ENCODE measurements at places on chromosomes 16 and 17.
A peak's percentile ranks its signal among the peaks of the same experiment; 100 is the strongest.

DNA sequence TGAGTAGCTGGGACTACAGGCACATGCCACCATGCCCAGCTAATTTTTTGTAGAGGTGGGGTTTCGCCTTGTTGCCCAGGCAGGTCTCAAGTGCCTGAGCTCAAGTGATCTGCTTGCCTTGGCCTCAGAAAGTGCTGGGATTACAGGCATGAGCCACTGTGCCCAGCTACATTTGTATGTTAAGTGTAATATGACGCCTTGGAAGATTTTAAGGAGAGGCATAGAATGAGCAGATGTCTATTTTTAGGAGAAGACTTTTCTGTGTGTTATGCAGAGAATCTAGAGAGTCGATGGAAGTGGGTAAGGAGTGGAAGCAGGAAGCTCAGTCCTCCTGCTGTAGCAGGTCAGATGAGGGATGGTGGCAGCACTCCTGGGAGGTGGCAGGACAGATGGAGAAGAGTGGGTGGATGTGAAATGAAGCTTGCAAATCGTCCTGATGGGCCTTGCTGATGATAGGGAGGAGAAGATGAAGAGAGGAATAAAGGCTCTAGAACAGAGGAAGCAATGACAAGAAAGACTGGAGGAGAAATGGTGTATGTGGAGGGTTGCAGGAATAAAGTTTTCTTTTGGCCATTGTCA is 125.3 kb downstream of the SHISA6 start:
- no peak for DNase-seq

GRCh38 chr17:63930951-63931575 is 1.1 kb downstream of the CD79B start:
- peak; percentile 39 for DNase-seq

DNA sequence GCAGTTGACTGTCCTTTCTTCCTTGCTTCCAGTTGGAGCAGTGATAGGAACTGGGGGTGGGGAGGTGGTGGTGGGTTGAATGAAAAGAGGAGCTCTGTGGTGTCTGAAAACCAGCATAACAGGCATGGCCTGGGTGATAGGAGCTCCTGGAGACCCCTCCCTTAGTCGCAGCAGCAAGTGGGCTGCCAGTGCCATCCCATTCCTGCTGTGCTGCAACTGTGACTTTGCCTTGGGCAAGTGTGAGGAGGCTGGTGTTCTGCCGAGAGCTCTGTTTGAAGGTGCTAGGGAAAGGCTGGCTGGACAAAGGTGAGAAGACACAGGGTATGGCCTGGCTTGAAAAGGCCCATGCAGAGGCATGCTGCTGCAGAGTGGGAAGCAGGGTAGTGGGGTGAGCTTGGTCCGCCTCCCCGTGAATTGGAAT is 2.7 kb upstream of the CDK5R1 start:
- no peak for DNase-seq

DNA sequence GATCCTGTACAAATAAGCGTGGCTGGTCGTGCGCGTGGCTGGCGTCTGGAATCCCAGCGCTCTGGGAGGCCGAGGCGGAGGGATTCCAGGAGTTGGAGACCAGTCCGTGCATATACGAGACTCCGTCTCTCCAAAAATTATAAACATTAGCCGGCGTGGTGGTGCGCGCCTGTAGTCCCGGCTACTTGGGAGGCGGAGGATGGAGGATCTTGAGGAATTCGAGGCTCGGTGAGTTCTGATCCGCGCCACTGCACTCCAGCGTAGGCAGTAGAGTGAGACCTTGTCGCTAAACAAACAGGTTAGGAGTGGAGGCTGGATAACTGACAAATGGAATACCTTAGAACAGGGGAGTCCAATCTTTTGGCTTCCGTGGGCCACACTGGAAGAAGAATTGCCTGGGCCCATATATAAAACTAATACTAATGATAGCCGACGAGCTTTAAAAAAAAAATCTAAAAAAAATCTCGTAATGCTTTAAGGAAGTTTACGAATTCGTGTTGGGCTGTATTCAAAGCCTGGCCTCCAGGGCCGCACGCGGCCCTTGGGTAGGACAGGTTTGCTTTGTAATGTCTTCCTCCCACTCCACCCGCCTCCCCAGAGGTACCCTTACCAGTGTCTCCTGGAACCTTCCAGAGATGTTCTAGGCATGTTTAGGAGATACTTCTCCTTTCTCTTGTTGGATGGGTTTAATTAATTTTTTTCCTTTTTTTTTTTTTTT is 909 bp upstream of the RSL1D1 start:
- no peak for DNase-seq

- peak; percentile 9 for DNase-seq
Observed at GRCh38 chr17:77959126-77959925, 823 bp downstream of the TNRC6C start.

DNA sequence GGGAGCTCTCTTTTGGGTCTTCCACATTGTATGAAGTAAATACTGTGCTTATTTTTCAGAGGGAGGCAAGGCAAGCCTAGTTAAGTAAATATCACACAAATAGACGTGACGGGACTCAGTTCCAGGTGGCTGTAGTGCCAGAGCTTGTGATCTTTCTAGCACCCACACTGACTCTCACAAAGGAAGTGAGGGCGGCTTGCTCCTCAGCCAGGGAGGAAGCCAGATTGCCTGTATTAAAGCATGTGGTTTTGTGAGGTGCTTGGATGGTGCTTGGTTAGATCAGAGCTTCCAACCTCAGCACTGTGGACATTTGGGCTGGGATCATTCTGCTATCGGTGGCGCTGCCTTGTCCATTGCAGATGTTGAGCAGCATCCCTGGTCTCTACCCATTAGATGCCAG is 80.1 kb downstream of the VAT1L start:
- DNase-seq: no peak

DNA sequence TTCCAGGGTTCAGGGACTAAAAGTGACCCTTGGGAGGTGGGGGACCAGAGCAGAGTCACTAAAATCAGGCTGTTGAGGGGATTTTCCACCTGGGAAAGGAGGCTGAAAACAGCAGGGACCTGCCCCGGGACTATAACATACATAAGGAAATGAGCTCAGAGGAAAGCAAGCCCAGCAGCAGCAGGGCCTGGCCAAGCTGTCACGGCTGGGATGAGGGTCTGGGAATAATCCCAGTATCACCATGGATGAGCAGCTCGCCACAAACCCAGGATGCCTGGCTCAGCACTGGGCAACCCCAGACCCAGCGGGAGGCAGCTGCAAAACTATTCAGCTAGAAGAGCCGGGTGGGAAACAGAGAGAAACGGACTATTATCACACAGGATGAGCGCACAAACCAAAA is 72.4 kb downstream of the RPH3AL start:
- no peak for DNase-seq

DNA sequence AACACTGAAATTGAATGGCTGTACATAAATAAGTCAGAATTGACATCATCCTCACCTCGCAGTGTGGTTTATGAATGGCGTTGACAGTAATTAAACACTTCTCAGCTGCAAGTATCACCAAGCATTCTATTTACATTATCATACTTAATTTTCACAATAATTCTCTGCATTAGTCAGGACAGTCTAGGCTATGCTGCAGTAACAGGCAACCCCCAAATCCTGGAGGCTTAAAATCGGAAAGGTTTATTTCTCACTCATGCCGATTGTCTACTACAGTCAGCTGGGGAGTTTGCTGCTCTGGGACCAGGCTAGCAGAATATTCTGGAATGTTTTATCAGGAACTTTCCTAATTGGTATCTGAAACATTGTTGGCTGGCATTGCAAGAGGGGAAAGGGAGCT is 493.2 kb upstream of the ERCC4 start:
- DNase-seq: no peak

- no peak for DNase-seq
Observed at GRCh38 chr17:74512036-74512435, 19.2 kb downstream of the CD300LB start.

GRCh38 chr16:82368041-82368440 is 198.0 kb upstream of the MPHOSPH6 start:
- no peak for DNase-seq

GRCh38 chr17:74770498-74771318 is 5.4 kb downstream of the NAT9 start:
- DNase-seq: peak; percentile 57

GRCh38 chr17:956905-957304 is 22.7 kb downstream of the NXN start:
- DNase-seq: no peak
